Motor neuron (in vitro differentiated cells): ENCODE measurements at places on chromosomes 4 and X.

DNA sequence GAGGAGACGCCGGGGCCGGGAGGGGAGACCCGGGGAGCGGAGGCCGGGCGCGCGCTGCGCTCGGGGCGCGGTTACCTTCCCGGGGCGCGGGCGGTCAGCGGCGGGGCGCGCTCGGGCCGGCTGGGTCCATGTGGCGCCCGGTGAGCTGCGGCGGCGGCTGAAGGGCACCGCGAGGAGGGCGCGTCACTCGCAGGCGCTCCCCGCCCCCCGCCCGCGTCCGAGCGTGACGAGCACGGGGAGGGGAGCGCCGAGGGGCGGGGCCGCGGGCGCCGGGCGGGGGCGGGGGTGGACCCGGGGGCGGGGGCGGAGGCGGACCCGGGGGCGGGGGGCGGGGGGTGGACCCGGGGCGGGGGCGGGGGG is at the start of gene CPLX1:
CPLX1 (minus strand) TSS at position 159 of the 360 bp plus-strand sequence. CDS start 1,607 bp downstream, outside the sequence.
- peak; percentile 51 for ATAC-seq

DNA sequence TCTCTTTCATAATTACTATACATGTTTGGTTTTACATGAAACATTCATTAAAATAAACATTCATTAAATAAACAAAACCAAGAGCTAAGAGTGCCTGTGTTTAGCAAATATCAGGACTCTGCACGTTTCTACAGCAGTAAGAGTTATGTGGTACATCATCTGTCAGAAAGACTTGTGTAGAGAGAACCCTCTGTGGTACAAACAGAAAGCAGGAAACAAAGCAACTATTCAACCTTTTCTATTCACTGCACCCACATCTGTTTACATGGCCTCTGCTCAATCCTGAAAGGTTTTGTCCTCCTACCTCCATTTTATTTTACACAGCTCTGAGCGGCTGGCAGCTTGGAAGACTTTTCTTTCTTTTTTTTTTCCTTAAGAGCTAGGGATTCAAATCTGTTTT is 90.7 kb upstream of the PCDH18 start:
- ATAC-seq, result no peak

DNA sequence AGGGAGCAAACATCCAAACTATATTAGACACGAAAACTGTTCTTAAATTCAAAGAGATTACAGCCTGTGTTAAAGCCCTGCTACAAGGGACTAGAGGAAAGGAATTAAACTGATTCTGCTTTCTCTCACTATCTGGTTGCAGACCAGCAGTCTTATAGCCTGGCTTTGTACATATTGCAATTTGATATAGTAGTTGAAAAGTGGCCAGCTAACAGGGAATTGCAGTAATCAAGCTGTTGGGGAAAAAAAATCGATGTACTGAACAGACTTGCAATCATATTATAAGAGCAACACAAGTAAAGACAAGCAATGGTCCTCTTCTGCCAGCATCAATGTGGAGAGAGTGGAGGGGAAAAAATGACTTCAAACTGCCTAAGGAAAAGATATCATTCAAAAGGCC is 364.4 kb upstream of the EPHA5 start:
- no peak for ATAC-seq

GRCh38 chrX:40105835-40106675 is 8.3 kb upstream of the BCOR start:
- ATAC-seq, result peak; percentile 41

- ATAC-seq, result peak; percentile 89
Measured at GRCh38 chrX:106168107-106168506, at the start of gene PWWP3B. PWWP3B (plus strand) TSS chrX:106168305; CDS start chrX:106205433, 37,128 bp downstream.

GRCh38 chr4:88737307-88737941 is 39.8 kb upstream of the NAP1L5 start:
- no peak for ATAC-seq

- ATAC-seq, result peak; percentile 53
Measured at GRCh38 chrX:70030301-70030767, 19.4 kb downstream of the AWAT2 start.

DNA sequence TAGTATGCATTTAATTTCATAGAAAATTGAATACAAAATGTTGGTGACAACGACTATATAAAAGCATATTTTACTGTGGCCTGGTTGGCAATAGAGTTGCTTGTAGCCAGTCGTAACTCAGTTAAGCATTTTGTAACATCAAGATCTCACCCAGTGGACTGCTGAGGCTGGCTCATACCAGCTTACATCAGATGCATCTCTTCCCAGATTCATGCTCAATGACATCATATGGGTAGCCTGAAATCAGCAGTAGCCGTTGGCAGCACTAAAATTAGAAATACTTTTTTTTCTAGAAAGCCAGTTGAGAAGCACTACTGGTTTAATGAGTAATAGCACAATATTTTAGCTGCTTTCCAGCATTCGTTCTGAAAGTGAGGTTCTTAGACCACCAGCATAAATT is 341.2 kb downstream of the TECRL start:
- ATAC-seq, result peak; percentile 94

DNA sequence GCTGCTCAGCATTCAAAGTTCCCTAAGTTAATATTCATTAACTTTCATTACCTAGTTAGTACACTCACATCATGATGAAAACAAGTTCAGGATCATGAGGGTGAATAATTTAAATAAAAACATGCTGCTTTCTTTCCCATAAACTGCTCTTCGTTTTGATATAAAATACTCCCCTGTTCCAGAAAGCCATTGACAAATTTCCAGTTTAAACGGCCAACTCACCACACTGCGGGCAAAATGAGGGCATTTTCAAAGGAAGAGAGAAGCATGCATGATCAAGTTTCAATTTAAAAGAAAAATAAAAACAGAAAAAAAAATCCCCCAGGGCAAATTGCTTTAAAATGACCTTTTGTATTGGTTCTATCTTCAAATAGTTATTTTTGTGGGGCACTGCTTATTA is 69.6 kb downstream of the EPHA5 start:
- ATAC-seq, result no peak

- ATAC-seq, result no peak
Measured at GRCh38 chrX:41391606-41392005, 55.5 kb upstream of the NYX start.

DNA sequence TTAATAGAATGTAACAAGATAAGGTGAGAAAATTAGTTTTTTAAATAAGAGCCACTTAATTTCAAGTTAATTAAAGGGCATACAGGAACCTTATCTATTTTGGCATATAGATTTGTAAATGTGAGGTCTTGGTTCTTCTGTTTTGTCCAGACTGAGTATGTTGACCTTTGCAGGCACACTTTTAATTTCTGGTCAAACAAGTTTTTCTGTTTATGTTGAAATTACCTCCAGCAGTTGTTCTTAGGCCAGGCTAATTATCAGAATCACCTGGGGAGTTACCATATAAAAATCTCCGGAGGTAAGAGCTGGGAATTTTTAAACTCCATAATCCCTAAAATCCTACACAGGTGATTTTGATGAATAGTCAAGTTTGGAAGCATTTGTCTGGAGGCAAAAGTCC is 227.4 kb upstream of the ANKRD50 start:
- no peak for ATAC-seq

- ATAC-seq, result no peak
Measured at GRCh38 chrX:68824565-68825125, 4.2 kb upstream of the EFNB1 start.

- ATAC-seq, result no peak
Measured at GRCh38 chrX:51896626-51897025, 3.2 kb downstream of the MAGED1 start.

GRCh38 chr4:23320931-23321587 is 568.8 kb downstream of the PPARGC1A start:
- no peak for ATAC-seq

- peak; percentile 38 for ATAC-seq
Measured at GRCh38 chr4:139227729-139228404, 50.8 kb upstream of the ELF2 start.

GRCh38 chrX:40008791-40009461 is 88.8 kb downstream of the BCOR start:
- ATAC-seq, result peak; percentile 36

GRCh38 chr4:150224896-150225591 is 146.8 kb downstream of the DCLK2 start:
- ATAC-seq, result no peak
